ENCODE measurements at places on chromosomes 12 and 14.

DNA sequence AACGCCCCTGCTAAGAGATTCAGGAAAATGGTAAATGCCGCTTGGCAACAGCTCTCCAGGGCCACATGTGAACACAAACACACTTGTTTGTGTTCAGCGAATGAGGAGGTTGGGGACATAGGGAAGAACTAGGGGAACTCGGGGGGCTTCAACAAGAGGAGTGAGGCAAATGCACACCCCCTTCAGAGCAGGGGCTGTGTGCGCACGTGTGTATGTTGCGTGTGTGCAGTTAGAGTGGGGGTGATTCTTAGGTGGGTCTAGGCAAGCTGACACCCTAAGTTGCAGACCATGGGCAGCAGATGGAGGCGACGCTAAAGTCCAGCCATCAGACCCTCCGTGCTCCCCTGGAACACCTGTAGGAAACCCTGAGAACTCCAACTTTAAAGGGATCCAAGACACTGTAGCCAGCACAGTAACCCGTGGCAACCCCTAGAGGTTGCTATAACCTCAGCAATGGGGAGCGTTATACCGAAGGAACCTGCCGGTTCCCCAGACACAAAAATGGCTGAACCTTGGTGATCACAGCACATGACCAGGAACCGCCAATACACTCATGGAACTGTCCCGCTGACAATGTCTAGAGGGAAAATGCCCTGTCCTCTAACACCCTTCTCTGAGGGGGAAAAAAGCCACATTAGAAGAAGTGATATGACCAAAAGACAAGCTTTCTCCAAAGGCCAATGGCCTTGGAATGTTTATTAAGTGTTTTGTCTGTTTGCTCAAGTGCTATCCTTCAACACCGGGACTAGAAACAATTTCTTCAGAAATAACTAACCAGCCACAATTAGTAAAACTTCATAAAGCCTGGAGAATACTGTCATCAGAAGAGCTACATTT lies 86.5 kb upstream of the CEP83 start:
- DNase-seq: no peak

GRCh38 chr14:106493962-106494823 lies 967.8 kb downstream of the TMEM121 start:
- DNase-seq: no peak

DNA sequence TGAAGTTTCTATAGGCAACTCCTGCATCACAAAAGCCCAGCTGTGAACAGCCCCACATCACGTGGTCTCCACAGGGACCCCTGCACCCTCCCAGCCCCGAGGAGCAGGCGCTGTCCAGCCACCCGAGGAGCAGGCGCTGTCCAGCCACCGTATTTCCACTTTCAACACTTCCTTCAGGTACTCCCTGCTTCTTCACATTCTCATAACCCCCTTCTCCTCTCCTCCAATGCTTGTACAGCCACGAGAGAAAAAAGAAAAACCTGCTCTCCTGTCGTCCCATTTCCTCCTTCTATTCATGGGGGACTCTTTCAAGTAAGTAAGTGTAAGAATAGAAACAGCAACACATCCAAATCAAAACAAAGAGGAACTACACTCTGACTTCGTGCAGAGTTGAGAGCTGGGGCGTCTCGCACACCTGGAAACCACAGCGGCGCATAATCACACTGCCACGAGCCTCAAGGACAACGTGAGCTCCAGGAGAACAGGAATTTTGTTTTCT lies 11.9 kb downstream of the CDC42BPB start:
- no peak for DNase-seq

DNA sequence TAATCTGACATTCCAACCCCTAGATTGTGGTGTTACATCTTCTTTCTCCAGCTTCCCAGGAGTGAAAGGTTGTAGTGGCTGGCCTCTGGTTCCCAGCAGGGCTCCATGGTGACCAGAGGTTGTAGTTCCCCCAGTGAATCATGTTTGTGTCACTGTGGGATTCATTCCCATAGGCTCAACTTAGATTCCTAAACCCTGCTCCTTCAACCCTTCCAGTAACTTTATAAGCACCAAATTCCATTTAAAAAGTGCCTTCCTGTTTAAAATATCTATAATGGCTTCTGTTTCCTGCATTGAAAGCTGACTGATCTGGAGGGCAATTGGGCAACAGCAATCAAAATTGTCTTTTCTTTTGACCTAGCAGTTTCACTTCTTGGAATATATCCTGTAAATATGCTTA lies 40.5 kb upstream of the TBC1D15 start:
- no peak for DNase-seq

DNA sequence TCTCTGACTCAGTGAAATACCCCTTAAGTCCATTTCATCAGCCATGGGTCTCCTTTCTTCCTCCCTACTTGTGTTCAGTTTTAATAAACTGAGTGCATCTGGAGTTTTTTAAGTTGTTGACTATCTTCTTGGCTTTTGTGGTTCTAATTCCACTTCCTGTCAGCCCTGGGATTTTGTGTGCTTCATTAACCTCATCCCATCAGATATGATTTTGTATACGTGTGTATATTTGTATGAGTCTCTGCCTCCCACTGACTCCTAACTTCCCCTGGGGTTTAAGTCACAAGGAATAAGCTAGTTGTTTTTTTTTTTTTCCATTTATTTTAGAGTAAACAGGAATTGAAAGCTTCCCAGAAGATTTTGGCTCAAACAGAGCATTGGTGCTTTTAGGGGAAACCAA lies 62.7 kb downstream of the TTLL5 start:
- DNase-seq: no peak

DNA sequence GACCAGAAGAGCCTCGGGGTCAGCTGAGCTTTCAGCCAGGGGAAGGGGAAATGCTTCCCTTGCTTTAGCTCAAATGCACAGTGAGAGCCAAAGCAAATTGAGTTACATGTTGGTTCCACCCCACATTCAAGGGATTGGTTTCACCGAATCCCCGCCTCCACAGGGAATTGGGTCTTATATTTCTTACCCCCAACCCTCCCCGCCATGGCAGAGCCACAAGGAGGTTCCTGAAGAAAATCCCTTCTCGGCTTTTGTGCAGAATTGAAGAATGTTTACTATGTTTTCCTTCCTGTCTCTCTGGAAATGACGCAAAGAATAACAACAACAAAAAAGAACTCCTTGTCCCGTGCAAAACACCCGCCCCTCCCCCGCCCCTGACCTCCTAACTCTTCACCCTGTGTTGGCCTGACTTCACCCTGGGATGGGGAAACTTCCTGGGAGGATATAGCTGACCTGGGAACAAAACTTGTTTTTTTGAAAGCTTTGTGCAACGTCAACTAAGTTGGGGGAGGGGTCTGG lies 21.9 kb upstream of the CIPC start:
- no peak for DNase-seq

GRCh38 chr14:86912709-86913108 lies 1080.3 kb downstream of the GALC start:
- no peak for DNase-seq

GRCh38 chr12:68750506-68750905 lies 4.5 kb downstream of the SLC35E3 start:
- no peak for DNase-seq

Measured in NCI-H1417 treated with DMSO at 0.1 percent for 48 hours (cell line).